ENCODE measurements at places on chromosomes 1 and 21. TPM values are rescaled to one million over a fixed set of nuclear protein-coding genes. Genes with fewer than 3 reads are reported as not detected.

GRCh38 chr1:4129693-4130092 is 229.6 kb upstream of the C1orf174 start:
- H3K36me3 ChIP-seq: no peaks in the 10 kb centered on the region
- no peak for DNase-seq
- H3K4me3 ChIP-seq: no peak overlapping the region
- H3K27ac ChIP-seq: no peak overlapping the region
- no peaks in the 10 kb centered on the region for H3K27me3 ChIP-seq

- H3K27ac ChIP-seq: no peak overlapping the region
- no peak overlapping the region for H3K4me3 ChIP-seq
- peaks cover 95% of the 10 kb centered on the region for H3K36me3 ChIP-seq
These were observed 101.3 kb upstream of the ACTL8 start for GRCh38 chr1:17653728-17654351.

- peak overlapping the region; percentile 83 for H3K27ac ChIP-seq
- DNase-seq: no peak
- no peaks in the 10 kb centered on the region for H3K36me3 ChIP-seq
- H3K27me3 ChIP-seq: no peaks in the 10 kb centered on the region
These were observed 24.2 kb upstream of the PHTF1 start for GRCh38 chr1:113783254-113784103.

GRCh38 chr1:168613691-168614231 is 37.4 kb downstream of the XCL1 start:
- peak; percentile 90 for DNase-seq
- H3K4me1 ChIP-seq: peaks cover 72% of the 10 kb centered on the region

DNA sequence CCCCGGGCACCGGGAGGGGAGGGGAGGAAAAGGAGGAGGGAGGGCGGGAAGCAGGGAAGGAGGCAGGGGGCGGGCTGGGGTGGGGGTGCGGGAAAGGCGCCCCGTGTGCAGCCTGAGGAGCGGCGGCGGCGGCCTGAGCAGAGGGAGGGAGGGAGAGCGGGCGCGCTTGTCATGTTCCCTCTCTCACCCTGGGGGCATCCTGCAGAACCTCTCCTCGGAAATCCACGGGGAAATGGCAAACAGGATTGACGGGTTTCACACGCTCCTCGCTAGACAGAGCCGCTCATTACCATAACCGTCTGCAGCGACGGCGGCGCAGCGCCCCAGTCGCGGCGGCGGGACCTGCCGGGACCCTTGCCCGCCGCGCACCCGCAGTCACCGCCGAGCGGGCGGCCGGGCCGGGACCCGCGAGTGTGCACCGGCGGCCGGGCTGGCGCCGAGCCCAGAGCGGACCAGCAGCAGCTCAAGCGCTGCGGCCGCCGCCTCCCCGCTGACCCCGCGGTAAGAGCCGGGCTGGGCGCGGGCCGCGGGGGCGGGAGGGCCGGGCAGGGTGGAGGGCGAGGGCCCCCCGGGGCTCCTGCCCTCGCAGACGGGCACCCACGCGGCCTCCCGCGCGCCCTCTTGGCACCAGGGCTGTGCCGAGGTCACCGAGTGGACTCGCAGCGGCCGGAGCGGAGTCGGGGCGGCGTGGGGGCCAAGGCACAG is at the start of gene SERTAD4:
SERTAD4 (plus strand) TSS at position 286 of the 705 bp plus-strand sequence. CDS start 5,165 bp downstream, outside the sequence.
- peak; percentile 34 for DNase-seq
- peak within 1 kb of the TSS; percentile 71 for H3K4me3 ChIP-seq
- peaks cover 13% of the 10 kb centered on the region for H3K27me3 ChIP-seq
- H3K36me3 ChIP-seq: no peaks in the 10 kb centered on the region
- H3K27ac ChIP-seq: peak within 1 kb of the TSS; percentile 53

GRCh38 chr1:22801761-22802160 is 91.1 kb downstream of the EPHB2 start:
- DNase-seq: no peak
- H3K4me3 ChIP-seq: no peak overlapping the region
- H3K4me1 ChIP-seq: no peaks in the 10 kb centered on the region
- H3K36me3 ChIP-seq: no peaks in the 10 kb centered on the region
- H3K27ac ChIP-seq: no peak overlapping the region
- H3K27me3 ChIP-seq: no peaks in the 10 kb centered on the region

DNA sequence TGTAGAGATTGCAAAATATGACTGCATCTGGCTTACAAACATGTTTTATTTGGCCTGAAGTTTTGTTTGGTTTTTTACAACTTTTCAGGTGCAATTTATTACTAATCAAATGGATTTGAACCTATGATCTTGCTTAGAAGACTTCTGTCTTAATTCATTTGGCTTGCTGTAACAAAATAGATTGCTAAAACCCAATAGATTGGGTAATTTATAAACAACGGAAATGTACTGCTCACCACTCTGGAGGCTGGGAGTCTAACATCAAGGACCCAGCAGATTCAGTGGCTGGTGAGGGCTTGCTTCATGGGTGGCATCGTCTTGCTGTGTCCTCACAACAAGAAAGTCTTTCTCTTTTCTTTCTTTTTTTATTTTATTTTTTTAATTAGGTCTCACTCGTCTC is 72.9 kb downstream of the LBR start:
- H3K36me3 ChIP-seq: no peaks in the 10 kb centered on the region
- no peaks in the 10 kb centered on the region for H3K27me3 ChIP-seq
- no peaks in the 10 kb centered on the region for H3K4me1 ChIP-seq
- H3K27ac ChIP-seq: no peak overlapping the region
- no peak overlapping the region for H3K4me3 ChIP-seq

MAEL gene
- not detected for total RNA-seq

AGMAT gene
- total RNA-seq: 3.3 TPM

C21orf91 gene
- 4.6 TPM for total RNA-seq

Data from psoas muscle (tissue), 8 donors.